ENCODE measurements at places on chromosomes 2 and 18. TPM values are rescaled to one million over a fixed set of nuclear protein-coding genes. Genes with fewer than 3 reads are reported as not detected.

The PID1 gene
- 0.17 TPM for total RNA-seq

The ASXL3 gene
- total RNA-seq, result not detected

GRCh38 chr2:218513676-218514075 lies 54.5 kb downstream of the USP37 start:
- peaks cover 26% of the 10 kb centered on the region for H3K4me1 ChIP-seq
- DNase-seq, result no peak
- H3K4me3 ChIP-seq, result no peak overlapping the region
- no peaks in the 10 kb centered on the region for H3K27me3 ChIP-seq

DNA sequence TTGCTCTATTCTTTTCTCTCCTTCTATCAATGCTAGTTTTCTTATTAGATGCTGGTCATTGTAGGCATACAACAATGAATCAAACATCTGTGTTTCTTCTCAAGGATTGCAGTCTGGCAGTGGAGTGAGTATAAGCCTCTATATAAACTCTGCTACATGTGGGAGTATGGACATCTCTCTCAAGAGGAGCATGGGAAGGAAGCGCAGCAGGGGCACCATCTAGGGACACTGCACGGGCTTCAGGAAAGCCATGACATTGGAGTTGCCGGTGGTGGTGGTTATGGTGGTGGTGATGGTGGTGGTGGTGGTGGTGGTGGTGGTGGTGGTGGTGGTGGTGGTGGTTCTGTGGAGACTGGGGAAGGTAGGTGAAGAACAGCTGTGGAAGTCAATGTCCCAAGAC lies 462.6 kb downstream of the RNF144A start:
- peaks cover 4% of the 10 kb centered on the region for H3K4me1 ChIP-seq
- H3K36me3 ChIP-seq, result no peaks in the 10 kb centered on the region
- H3K4me3 ChIP-seq, result no peak overlapping the region
- peaks cover 9% of the 10 kb centered on the region for H3K27me3 ChIP-seq

The RPRM gene
- total RNA-seq, result not detected

The SNORC gene
- total RNA-seq, result 1.5 TPM

DNA sequence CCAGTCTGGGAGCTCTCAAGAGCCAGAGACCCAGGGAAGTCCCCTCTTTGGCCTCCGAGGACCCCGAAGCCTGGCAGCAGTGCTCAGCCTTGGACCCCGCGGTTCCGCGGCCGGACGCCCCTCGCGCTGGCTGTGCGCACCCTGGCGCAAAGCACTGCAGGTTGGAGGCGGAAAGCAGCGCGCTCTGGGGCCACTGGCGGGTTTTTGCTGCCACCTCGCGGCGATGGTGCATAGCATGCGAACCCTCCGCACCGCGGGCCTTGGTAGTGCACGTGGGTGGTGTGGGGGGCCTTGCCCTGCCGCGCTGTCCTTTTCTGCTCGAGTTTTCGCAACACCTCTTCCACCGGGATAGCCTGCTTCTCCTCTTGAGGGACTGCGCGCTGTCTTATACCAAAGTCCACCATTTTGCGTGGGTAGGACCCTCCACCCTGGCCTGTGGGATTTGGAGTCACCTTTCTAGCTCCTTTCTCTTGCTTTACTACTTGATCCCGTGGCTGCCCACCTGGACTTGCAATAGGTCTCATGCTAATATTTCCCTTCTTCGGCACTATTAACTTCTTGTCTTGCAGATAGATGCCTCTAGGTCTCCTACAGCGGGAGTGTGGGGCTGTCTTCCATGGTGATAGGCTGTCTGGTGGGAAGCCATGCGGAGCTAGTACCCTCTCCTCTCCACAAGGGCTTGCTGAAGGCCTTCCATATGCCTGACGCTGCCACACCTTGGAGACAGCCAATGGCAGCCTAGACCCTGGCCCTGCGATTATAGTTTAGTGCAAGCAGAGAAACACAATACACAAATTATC lies 14.3 kb downstream of the SIX3 start:
- H3K27me3 ChIP-seq, result peaks cover 63% of the 10 kb centered on the region
- H3K27ac ChIP-seq, result no peak overlapping the region
- H3K36me3 ChIP-seq, result no peaks in the 10 kb centered on the region
- peak; percentile 89 for DNase-seq
- H3K4me1 ChIP-seq, result peaks cover 18% of the 10 kb centered on the region

The MRPL53 gene
- 92.1 TPM for total RNA-seq

DNA sequence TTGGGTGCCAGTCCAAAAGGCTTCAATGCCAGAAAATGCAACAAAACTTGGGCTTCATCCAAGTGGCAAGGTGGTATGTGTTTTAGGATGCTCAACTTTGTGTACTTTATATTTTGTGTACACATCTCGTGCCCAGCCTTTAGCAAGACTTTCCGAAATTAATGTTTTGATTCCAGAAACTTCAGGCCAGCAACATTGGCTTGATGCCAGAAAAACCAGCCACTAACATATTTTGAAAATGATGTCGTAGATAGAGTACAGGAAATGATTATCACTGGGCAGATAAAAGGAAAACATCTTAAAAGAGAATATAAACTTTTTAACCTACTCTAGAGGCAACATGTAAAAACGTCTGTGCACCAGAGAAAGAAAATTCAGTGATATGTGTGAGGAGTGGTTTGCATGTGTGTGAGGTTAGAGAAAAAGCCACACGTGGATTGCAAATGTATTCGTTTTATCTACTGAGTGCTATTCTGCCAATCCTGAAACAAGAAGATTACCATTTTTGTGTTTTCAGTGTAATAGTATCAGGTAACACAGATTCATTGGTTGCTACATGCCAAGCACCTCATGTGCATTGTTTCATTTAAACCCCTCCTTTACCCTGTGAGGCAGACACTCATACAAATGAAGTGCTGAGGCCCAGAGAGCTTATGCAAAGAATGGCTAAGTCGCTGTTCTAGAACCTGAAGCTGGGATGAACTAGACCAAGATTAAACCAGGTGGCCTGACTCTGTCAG lies 264.8 kb downstream of the C1D start:
- H3K4me3 ChIP-seq, result no peak overlapping the region
- no peaks in the 10 kb centered on the region for H3K36me3 ChIP-seq
- H3K27ac ChIP-seq, result no peak overlapping the region
- DNase-seq, result no peak
- H3K4me1 ChIP-seq, result no peaks in the 10 kb centered on the region

- no peak for DNase-seq
- no peak overlapping the region for H3K4me3 ChIP-seq
- H3K27ac ChIP-seq, result no peak overlapping the region
- H3K36me3 ChIP-seq, result no peaks in the 10 kb centered on the region
- H3K27me3 ChIP-seq, result peaks cover 5% of the 10 kb centered on the region
Observed at GRCh38 chr2:88481691-88482336, 29.3 kb upstream of the FOXI3 start.

- no peak overlapping the region for H3K4me3 ChIP-seq
- H3K36me3 ChIP-seq, result no peaks in the 10 kb centered on the region
- no peak for DNase-seq
- no peak overlapping the region for H3K27ac ChIP-seq
Observed at GRCh38 chr2:227082286-227082685, 81.7 kb downstream of the COL4A4 start.

GRCh38 chr2:145691659-145692058 lies 1171.7 kb upstream of the ZEB2 start:
- no peaks in the 10 kb centered on the region for H3K36me3 ChIP-seq
- H3K27ac ChIP-seq, result no peak overlapping the region
- H3K4me3 ChIP-seq, result no peak overlapping the region
- H3K4me1 ChIP-seq, result no peaks in the 10 kb centered on the region

The HNRNPLL gene
- 50.5 TPM for total RNA-seq

The PROKR1 gene
- total RNA-seq, result not detected

- no peak overlapping the region for H3K27ac ChIP-seq
- peaks cover 20% of the 10 kb centered on the region for H3K36me3 ChIP-seq
- no peak overlapping the region for H3K4me3 ChIP-seq
- no peaks in the 10 kb centered on the region for H3K4me1 ChIP-seq
- DNase-seq, result no peak
Observed at GRCh38 chr2:11798701-11799435, 52.4 kb downstream of the LPIN1 start.

The CNOT9 gene
- 79.5 TPM for total RNA-seq

DNA sequence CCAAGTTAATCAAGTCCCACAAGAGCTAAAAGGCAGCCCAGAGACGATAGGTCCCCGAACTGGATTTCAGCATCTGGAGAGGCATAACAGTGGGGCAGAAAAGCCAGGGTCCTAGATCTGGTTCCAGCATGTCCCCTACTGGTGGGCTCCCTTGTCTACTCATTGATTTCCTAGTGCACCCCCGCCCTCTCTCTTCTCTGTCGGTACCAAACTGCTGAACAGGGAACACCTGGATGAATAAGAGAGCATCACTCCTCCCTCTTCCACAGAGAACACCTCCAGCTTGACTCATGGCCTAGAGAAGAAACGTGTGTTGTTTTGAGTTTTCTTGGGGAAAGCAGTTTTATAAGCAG lies 101.3 kb downstream of the FOXI3 start:
- H3K27me3 ChIP-seq, result peaks cover 36% of the 10 kb centered on the region
- H3K4me1 ChIP-seq, result peaks cover 3% of the 10 kb centered on the region
- peak overlapping the region; percentile 67 for H3K4me3 ChIP-seq
- DNase-seq, result no peak

DNA sequence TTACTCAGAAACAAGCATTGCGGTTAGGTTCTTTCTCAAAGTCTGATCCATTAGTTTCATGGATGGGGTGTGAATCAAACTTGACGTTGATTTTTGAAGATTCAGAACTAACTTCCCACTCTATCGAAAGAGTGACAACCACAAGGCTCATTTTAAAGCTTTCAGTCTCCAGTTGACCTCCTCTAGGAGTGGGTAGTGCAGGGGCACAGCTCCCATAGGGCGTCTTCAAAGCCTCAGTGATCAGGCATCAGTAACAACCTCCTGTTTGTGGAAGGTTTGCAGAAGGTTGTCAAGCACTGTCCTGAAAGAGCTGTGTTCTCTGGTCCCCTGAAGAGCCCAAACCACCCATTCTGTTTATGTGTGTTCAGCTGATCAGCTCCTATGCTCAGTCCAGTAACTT lies 10.2 kb downstream of the MTCL1 start:
- H3K4me3 ChIP-seq, result no peak overlapping the region
- no peak overlapping the region for H3K27ac ChIP-seq
- H3K36me3 ChIP-seq, result no peaks in the 10 kb centered on the region

The EGR4 gene
- total RNA-seq, result not detected

- H3K4me1 ChIP-seq, result no peaks in the 10 kb centered on the region
- no peaks in the 10 kb centered on the region for H3K36me3 ChIP-seq
- no peak overlapping the region for H3K27ac ChIP-seq
- no peak overlapping the region for H3K4me3 ChIP-seq
Observed at GRCh38 chr18:40642692-40643229, 1312.3 kb upstream of the PIK3C3 start.
